ENCODE measurements at places on chromosomes 3 and 15.

DNA sequence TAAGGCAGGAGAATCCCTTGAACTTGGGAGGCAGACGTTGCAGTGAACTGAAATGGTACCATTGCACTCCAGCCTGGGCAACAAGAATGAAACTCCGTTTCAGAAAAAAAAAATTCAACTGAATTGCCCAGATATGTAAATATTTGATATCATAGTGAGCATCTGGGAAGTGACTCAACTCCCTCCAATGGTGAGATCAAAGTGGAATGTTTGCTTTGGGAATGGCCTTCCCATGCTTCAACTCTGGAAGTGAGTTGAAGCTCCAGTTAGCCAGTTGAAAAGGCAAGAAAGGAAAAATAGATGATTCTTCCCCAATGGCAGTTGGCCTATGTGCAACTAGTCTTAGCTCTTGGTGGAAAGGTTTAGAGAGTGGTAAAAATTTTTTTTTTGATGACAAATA, 131.6 kb upstream of the CMC1 start:
- H3K36me3 ChIP-seq, result no peaks in the 10 kb centered on the region
- no peaks in the 10 kb centered on the region for H3K27me3 ChIP-seq
- H3K4me3 ChIP-seq, result no peak overlapping the region
- no peaks in the 10 kb centered on the region for H3K4me1 ChIP-seq
- DNase-seq, result no peak

- H3K4me1 ChIP-seq, result peaks cover 39% of the 10 kb centered on the region
- H3K27me3 ChIP-seq, result no peaks in the 10 kb centered on the region
- H3K4me3 ChIP-seq, result peak within 1 kb of the TSS; percentile 69
- no peaks in the 10 kb centered on the region for H3K36me3 ChIP-seq
- peak within 1 kb of the TSS; percentile 82 for H3K27ac ChIP-seq
These were observed at the start of gene SLC38A3 for GRCh38 chr3:50204804-50205412. Gene SLC38A3, plus strand, starts transcription at chr3:50205271. Its CDS starts 8,929 bp downstream, at chr3:50214200.

DNA sequence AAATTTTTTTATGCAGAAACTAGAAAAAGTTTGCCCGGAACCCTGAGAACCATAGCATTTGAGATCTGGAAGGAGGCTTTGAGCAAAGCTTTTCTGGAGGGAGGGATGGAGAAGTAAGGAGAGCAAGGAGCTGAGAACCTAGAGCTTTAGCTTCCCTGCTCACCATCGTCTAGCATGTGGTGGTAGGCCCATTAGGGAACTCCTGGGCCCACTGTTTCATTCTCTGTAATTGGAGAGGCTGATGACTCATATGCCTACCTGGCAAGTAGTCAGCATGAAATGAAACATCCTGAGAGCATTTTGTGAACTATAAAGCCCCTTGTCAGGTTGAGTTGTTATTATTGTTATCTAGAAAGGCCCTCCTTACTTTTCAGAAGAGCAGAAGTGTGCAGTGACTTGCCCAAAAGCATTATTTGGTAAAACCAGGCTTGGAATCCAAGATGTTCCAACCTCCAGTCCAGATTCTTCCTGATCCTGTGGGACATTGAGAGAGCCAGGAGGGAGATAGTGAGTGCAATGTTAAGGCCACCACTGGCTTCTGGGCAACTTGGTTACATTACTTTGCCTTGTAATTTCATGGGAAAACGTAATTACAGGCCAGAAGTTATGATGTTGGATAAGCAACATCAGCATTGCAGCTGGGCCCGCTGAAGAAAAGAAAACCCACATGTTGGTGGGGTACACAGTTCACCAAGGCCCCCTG, 104.5 kb upstream of the BFSP2 start:
- no peaks in the 10 kb centered on the region for H3K27me3 ChIP-seq
- DNase-seq, result no peak
- H3K27ac ChIP-seq, result no peak overlapping the region

DNA sequence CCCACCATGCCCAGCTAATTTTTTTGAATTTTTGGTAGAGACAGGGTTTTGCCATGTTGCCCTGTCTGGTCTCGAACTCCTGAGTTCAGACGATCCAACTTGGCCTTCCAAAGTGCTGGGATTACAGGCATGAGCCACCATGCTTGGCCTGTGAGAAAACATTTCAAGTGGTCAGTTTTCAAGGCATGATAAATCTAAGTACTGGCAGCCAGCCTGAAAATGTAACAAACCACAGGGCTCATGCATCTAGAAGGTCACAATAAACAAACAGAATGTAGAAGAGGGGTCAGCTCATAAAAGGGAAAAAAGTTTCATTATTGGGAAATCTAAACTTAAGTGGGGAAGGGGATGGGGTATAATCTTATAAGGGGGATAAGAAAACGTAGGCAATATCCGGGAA, 39.9 kb downstream of the PPCDC start:
- H3K36me3 ChIP-seq, result no peaks in the 10 kb centered on the region
- no peaks in the 10 kb centered on the region for H3K4me1 ChIP-seq
- H3K4me3 ChIP-seq, result no peak overlapping the region
- H3K27ac ChIP-seq, result no peak overlapping the region
- DNase-seq, result no peak

- no peaks in the 10 kb centered on the region for H3K36me3 ChIP-seq
- DNase-seq, result no peak
- no peaks in the 10 kb centered on the region for H3K4me1 ChIP-seq
- no peaks in the 10 kb centered on the region for H3K27me3 ChIP-seq
These were observed 61.0 kb upstream of the AGBL1 start for GRCh38 chr15:86018679-86019078.

- H3K4me3 ChIP-seq, result no peak overlapping the region
- no peak overlapping the region for H3K27ac ChIP-seq
- DNase-seq, result no peak
- H3K36me3 ChIP-seq, result no peaks in the 10 kb centered on the region
- no peaks in the 10 kb centered on the region for H3K27me3 ChIP-seq
These were observed 8.6 kb downstream of the SCN5A start for GRCh38 chr3:38640661-38641452.

DNA sequence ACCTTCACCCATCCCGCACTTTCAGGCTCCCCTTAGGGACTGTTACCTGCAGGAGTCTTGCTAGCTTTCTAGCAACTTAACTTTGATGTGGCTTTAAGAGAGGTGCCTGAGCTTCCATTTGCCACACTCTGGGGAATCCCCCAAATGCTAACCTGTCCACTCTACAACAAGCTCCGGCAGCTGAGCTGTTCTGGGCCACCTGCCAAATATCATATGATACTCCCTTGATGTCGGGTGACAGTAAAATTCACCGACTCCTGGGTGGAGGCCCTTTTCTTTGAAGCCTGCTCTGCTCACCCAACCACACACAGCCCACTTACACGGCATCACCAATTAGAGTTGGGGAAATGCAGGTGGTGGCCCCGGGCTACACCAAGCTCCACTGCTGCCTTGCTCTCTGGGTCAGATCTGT, 38.0 kb upstream of the XCR1 start:
- H3K4me3 ChIP-seq, result no peak overlapping the region
- no peaks in the 10 kb centered on the region for H3K4me1 ChIP-seq
- no peaks in the 10 kb centered on the region for H3K36me3 ChIP-seq

GRCh38 chr3:66633402-66634381, 132.9 kb upstream of the LRIG1 start:
- H3K27me3 ChIP-seq, result no peaks in the 10 kb centered on the region
- H3K4me3 ChIP-seq, result no peak overlapping the region
- H3K27ac ChIP-seq, result no peak overlapping the region
- no peak for DNase-seq
- H3K36me3 ChIP-seq, result no peaks in the 10 kb centered on the region

- no peaks in the 10 kb centered on the region for H3K36me3 ChIP-seq
- H3K4me1 ChIP-seq, result peaks cover 4% of the 10 kb centered on the region
- H3K4me3 ChIP-seq, result no peak overlapping the region
These were observed 136.3 kb downstream of the FOXP1 start for GRCh38 chr3:71447197-71447596.

Data from pancreas (tissue), 10 donors.